Inflammatory macrophage treated with lipopolysaccharide for 4 hours (primary cell): ENCODE measurements at places on chromosomes 6 and 20.

DNA sequence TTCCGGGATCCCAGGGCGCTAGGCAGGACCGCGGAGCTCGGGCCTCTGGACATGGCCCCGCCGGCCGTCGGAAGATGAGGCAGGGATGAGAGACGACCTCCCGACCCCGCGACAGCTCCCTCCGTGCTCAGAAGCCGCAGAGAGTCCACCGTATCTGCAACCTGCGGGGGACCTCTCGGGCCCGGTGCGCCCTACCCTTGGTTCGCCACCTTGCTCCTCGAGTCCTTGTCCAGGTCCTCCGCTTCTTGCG, 301 bp downstream of the PPP1R3D start:
- peak; percentile 36 for DNase-seq

GRCh38 chr6:55047451-55048044, 126.8 kb upstream of the HCRTR2 start:
- DNase-seq: peak; percentile 91

DNA sequence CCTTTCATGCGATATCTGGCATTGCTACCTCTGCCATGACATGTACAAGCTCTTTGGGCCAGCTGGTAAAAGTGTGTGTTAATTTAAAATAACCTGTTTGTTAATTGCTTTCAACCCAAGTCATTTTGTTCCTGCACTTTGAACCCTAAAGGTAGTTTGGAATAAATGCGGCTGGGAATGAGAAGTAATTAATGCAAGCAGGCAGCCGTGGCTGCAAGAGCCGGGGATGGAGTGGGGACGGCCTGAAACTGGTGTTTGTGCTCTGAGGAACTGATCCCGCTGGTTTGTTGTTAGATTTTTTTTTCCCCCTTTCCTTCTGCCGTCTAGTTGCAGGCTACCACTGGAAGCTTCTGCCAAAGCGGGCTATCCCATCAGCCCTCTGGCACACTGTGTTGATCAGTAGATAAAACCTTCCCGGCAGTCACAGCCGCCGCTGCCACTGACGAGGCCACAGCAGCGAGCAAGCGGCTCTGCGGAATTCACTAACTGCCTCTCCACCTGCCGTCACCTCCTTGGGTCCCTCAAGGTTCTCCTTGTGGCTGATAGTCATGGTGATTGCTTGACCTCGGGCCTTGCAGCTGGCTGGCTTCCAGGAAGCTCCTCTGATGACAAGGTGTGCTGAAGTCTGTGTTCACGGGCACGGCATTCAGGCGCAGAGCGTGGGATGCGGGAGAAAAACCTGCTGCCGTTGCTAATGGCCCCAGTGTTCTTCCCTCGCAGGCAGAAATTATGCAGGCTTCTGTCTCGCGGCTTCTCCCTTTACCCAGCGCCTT, 315.9 kb downstream of the TFAP2A start:
- DNase-seq: no peak

DNA sequence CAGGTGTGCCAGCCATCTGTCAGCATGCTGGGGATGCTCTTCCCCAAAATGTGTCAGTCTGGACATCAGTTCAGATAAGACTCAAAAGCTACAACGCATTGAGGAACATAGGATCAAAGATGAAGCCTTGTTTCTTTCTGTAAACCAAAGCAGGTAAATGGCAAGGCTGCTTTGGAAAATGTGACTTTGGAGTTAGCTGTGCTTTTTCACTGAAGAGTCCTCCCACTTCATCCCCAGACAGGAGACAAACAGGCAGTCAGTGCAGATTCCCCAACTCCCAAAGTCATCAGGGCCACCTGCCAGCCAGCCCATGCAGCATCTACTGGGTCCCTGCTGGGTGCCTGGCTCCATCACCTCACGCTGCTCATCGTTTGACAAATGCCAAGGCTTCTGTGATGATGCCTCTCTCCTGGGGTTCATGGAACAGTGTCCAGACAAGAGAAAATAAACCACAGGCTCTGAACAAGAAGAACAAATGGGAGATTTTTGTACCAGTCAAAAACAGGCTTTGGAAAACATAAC, 205.0 kb upstream of the BTBD3 start:
- DNase-seq: no peak

GRCh38 chr20:6053776-6054688, at the start of gene LRRN4:
Gene LRRN4, minus strand, starts transcription at chr20:6054060. Its CDS starts 1,261 bp downstream, at chr20:6052799.
- DNase-seq: no peak

- no peak for DNase-seq
These were observed 124.3 kb downstream of the MYLK4 start for GRCh38 chr6:2626401-2626800.

DNA sequence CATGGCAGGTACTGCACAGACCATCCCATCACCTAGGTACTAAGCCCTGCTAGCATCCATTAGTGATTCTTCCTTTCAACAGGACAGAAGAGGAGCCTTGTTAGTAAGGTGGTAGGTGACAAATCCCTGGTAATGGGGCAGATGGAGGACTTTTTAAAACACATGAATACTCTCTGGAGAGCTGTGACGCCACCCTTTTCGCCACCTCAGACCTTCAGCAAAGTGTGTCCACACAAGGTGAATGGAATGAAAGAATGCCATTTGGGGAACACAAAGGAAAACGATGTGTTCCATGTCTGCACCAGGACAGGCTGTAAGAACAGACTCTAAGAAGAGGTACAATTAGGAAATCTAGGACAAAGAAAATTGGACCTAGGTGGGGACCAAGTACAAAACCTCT, 110.5 kb upstream of the CARMIL1 start:
- no peak for DNase-seq

GRCh38 chr20:44615169-44615791, 32.9 kb downstream of the PKIG start:
- DNase-seq: peak; percentile 16

DNA sequence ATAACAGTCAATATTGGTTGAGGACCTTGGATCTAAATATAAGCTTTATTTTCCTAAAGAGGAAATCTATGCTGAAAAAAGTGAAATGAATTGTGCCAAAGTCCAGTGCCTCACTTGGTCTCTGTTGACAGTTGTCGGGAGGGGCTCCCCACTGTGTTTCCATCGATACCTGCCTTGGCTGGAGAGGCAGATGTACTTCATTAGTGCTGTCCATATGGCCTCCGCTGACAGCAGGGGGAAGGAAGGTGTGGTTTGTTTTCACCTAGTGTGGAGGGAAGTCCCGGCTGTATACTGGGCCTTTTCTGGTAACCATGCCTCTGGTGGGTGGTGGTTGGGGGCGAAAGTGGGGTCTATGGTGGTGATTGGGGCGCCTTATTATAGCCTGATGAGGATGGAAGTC, 42.7 kb downstream of the CD2AP start:
- DNase-seq: no peak

GRCh38 chr20:59816146-59816738, 117.2 kb downstream of the SYCP2 start:
- no peak for DNase-seq

- DNase-seq: peak; percentile 75
These were observed 9.6 kb upstream of the CPNE5 start for GRCh38 chr6:36848658-36849441.

DNA sequence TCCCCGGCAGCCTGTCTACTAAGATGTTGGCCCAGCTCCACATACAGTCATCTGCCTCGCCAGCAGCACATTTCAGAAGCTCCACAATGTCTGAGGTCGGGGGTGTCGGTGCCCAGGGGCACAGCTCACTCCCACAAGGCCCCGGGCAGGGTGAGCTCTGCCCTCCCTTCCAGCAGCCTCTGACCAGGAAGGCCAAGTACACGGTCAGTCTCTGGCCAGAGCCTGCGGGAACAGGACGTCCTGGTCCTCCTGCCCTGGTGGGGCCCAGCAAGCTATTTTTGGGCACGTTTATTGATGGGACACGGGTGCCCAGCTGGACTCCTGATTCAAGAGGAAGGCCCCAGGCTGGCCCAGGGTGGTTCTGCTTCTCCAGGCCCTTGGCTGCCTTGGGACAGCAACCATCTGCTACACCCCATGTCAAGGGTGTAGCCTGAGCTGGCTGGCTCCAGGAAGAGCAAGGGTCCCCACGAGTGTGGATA, 114.9 kb upstream of the PTPN1 start:
- no peak for DNase-seq

DNA sequence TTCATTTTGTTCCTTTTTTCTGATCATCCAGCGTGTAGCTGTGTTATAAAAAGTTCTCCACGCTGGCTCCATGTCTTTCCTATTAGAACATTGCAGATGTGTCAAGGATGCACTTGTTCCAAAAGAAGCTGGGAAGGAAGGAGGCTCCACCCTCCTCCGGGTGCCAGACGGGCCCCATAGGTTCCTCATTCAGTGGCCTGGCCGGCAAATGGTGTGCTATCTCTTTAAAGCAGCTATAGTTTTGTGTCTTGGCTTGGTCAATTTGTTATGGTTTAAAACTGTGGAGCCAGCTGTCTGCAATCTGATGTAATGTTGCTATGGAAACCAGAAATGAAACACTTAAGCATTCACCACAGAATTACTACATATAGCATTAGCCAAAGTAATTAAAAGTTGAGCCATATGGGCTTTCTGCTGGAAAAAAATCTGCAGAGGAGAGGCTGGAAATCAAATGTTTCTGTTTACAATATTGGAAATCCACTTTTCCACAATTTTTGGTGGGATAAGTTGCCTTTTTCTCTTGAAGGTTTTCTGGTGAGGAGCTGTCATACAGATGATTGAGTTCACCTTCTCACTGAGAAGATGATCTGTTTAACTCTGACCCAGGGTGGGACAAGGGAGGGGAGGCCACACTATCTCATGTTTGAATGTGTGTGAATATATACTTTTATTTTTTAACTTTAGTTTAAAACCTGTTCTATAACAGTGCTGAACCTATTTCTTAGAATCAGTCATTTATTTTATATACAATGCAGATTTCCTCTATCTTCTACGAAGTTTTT, 167.4 kb downstream of the SASH1 start:
- DNase-seq: peak; percentile 82

DNA sequence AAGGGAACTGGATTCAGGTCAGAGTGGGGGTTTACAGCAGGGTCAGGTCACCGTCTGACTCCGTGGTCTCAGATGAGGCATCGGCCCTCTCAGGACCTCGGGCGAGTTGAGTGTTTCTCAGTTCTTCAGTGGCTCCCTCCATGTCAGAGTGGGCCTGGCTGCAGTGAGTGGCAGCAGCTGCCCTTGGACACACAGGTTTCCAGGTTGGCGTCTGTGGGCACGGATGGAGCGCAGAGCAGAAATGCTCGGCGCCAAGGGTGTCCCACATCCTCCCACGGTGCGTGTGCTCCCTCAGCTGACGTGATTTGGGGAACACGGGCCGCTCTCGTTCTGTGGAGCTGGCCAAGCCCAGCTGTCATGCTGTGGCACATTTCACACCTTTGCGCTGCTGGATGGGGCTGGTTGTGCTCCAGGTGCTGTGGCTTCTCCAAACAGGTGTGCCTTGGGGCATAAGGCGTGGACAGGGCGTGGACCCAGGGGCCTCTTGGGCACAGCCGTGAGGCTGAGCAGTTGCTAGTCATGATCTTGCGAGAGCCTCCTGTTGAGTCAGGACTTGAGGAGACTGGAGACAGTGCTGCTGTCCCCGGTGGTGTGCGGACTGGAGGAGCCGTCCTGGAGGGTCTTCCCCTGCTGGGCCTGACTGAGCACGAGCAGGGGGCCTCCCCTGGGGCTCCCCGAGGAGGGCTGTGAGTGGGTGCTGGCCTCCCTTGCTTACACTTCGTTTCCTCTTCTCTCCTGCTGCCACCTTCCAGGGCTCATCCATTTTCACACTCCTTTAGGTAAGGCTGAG, 9.5 kb upstream of the DNAJC5 start:
- no peak for DNase-seq

- no peak for DNase-seq
These were observed 17.7 kb downstream of the LOC128125822 start for GRCh38 chr6:63589952-63590411.

- DNase-seq: no peak
These were observed 73.9 kb upstream of the IPCEF1 start for GRCh38 chr6:154430481-154430919.

DNA sequence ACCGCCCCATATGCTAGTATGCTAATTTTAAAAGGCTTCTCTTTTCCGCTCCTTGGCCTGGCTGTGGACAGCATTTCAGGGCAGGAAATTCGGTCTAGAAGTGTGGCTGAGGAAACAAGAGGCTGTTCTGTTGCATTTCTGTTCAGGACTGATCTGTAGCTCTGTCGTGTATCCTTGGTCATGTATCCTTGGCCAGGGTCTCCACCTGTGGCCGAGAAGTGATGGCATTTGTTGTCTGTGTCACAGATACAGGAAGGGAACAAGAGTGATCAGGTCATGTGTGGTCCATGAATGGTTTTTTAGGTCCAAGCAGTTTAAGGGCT, 300.5 kb upstream of the SUPT3H start:
- no peak for DNase-seq

GRCh38 chr6:135577059-135577538, 79.6 kb upstream of the AHI1 start:
- no peak for DNase-seq
